Hair follicular keratinocyte (primary cell): ENCODE measurements at places on chromosomes 3 and 15. TPM values are rescaled to one million over a fixed set of nuclear protein-coding genes. Genes with fewer than 3 reads are reported as not detected.

The GATA2 gene
- total RNA-seq, result not detected in 2 replicates

The FETUB gene
- not detected in 2 replicates for total RNA-seq

The CPNE9 gene
- total RNA-seq, result not detected in 2 replicates

The GPR156 gene
- 0.19 TPM in 1 of 2 replicates, not detected in the other for total RNA-seq

The DUOXA2 gene
- not detected in 2 replicates for total RNA-seq

The GOLGA8H gene
- 0.08 and 0.15 TPM in 2 replicates for total RNA-seq

The CCR5 gene
- not detected in 2 replicates for total RNA-seq

The CCR3 gene
- total RNA-seq, result not detected in 2 replicates

The TOPBP1 gene
- total RNA-seq, result 25.1 and 30.2 TPM in 2 replicates

The IL20RB gene
- total RNA-seq, result 75.2 and 175 TPM in 2 replicates

The SHISA5 gene
- total RNA-seq, result 173 and 174 TPM in 2 replicates

The TM4SF18 gene
- total RNA-seq, result 0.46 TPM in 1 of 2 replicates, not detected in the other

The ANKRD34C gene
- not detected in 2 replicates for total RNA-seq

The SPSB4 gene
- total RNA-seq, result 0.04 TPM in 1 of 2 replicates, not detected in the other

The ECE2 gene
- total RNA-seq, result not detected in 2 replicates

The CCRL2 gene
- total RNA-seq, result not detected in 2 replicates

The GPR87 gene
- total RNA-seq, result 61.2 and 66.5 TPM in 2 replicates

The ALDH1A2 gene
- 0.70 TPM in 1 of 2 replicates, not detected in the other for total RNA-seq

The BSN gene
- total RNA-seq, result under 0.01 and 0.08 TPM in 2 replicates

The TBC1D5 gene
- 37.8 and 64.0 TPM in 2 replicates for total RNA-seq

The C2CD4A gene
- not detected in 2 replicates for total RNA-seq

The RNF123 gene
- total RNA-seq, result 21.1 and 22.8 TPM in 2 replicates

The GRM7 gene
- total RNA-seq, result not detected in 2 replicates

The HIGD2B gene
- total RNA-seq, result not detected in 2 replicates

The SYNM gene
- 0.78 and 1.7 TPM in 2 replicates for total RNA-seq

The OXNAD1 gene
- 14.0 and 14.1 TPM in 2 replicates for total RNA-seq

The OXTR gene
- 0.16 and 0.61 TPM in 2 replicates for total RNA-seq

The CYP1A2 gene
- total RNA-seq, result not detected in 2 replicates
